ENCODE measurements at places on chromosomes 2 and 18.

- DNase-seq = peak; percentile 86
Measured at GRCh38 chr18:77147418-77147852, 14.9 kb upstream of the MBP start.

GRCh38 chr2:208179028-208179609 lies 10.7 kb downstream of the C2orf80 start:
- no peak for DNase-seq

- peak; percentile 51 for DNase-seq
Measured at GRCh38 chr18:49728542-49728941, 84.8 kb downstream of the ACAA2 start.

GRCh38 chr18:44149706-44150105 lies 531.0 kb upstream of the SETBP1 start:
- DNase-seq = peak; percentile 53

DNA sequence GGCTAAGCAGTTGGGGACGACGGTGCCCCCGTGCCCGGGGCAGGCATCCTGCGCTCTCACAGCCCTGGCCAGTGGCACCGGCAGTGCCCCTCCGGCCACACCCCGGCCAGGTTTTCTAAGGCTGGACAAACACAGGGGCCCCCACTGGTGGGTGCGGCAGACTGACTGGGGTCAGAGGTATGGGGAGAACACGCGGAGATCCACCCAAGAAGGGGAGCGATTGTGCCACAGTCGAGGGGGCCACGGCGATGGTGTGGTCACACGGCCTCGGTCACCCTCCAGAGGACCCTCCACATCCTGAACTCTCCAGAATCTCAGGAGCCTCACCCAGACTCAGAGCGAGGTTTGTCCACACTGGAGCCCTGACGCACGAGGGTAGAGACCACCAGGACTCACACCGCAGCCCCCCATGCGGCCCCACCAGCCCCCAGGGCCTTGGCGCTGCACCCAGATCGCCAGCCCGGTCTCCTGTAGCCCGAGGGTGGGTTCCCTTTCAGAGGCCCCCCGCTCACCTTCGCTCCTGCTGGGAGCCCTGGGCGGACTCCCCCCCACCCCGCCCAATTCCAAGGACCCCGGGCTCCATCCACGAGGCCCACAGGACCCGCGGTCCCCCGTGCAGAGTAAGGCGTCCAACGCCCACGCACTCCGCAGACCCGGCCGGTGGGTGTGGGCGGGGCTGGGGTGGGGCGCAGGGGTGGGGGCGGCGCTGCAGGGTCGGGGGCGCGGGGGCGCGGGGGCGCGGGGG lies 15.2 kb downstream of the PDCD1 start:
- DNase-seq = no peak

GRCh38 chr18:23301972-23302371 lies 151.1 kb upstream of the RIOK3 start:
- no peak for DNase-seq

- no peak for DNase-seq
Measured at GRCh38 chr18:58292638-58293037, 248.6 kb downstream of the NEDD4L start.

GRCh38 chr2:138615257-138615656 lies 113.7 kb downstream of the SPOPL start:
- no peak for DNase-seq

DNA sequence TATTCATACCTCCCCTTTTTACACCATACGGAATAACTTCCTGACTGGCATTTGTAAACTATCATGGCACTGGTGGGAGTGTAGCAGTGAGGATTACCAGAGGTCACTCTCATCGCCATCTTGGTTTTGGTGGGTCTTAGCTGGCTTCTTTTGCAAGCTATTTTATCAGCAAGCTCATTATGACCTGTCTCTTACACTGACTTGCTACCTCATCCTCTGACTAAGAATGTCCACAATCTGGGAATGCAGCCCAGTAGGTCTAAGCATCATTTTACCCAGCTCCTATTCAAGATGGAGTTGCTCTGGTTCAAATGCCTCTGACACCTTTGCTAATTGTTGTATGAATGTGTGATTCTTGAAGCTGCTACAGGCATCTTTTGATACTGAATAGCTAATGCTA lies 950.8 kb upstream of the SLC39A10 start:
- no peak for DNase-seq

DNA sequence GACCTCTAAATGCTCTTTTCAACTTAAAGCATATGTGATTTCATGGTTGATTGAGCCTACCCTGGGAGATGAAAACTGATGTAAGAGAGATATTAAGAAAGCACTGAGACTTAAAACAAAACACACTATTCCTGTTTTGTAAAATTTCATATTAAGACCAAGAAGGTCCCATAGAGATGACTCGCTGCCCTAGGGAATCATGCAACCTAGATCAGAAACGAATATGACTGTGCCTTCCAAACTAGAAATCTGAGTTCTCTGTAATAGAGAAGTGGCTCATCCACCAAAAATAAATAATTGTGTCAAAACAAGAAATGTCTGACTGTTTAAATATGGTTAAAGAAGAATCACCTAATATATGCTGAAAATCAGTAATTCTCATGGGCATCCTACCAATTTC lies 776.8 kb upstream of the SOX11 start:
- DNase-seq = no peak

DNA sequence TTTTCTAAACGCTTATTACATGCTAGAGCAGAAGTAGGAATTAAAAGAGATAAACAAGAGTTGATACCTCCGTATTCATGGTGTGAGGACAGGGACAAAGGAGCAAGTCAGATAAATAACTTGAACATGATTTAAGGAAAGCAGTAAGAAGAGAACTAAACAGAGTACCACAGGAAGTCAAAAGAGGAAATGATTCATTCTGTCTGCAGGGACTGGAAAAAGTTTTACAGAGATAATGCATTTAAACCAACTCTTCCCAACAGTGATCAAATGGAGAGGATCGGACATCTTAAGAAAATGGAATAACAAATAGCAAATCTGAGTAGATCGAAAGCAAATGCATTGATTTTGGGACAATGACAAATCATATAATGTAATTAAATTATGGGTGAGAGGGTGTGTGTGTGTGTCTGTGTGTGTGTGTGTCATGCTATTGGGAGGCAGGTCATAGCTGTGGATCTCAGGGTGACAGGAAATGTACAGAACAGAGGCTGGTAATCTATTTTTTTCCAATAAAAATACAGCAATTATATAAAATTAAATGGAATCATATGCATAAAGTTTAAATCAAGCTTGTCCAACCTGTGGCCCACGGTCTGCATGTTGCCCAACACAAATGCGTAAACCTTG lies 113.4 kb downstream of the MC4R start:
- peak; percentile 13 for DNase-seq

- peak; percentile 55 for DNase-seq
Measured at GRCh38 chr2:100042562-100042961, 99.8 kb downstream of the AFF3 start.

DNA sequence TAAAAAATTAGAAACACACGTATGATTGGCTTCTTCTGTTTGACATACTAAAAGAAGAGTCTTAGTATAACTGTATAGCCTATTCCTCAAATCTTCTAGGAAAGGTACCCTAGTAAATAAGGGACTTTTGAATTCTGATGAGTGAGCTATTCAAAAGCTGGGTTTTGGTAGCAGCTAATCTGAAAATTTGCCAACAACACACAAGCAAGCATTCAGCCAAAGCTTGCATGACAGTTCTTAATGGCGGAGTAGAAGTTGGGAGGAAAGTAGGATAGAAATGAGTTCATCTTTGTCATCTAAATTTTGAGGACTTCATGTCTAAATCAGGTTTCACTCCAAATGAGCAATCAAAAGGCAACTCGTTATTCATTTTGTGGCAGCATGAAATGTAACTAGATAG lies 813.0 kb downstream of the MBD2 start:
- no peak for DNase-seq

GRCh38 chr18:62566199-62566598 lies 43.4 kb downstream of the ZCCHC2 start:
- peak; percentile 83 for DNase-seq

GRCh38 chr2:42182654-42183308 lies 13.6 kb downstream of the EML4 start:
- DNase-seq = no peak

DNA sequence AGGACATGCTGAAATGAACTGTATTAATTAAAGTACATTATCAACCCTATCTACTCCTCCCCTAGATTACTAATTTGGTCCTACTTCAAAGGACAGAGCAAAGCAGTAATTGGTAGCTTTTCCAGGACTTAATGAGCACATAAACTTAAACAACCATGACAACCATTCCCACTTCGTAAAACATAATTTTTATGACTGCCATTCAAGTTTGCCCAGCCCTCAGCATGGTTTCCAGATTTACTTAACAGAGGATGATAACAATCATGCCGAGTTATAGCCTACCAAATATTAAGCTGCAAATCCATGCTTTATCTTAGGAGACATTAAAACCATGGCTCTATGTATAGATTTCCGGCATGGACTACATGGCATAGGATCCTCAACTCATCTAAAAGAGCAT lies 401.1 kb upstream of the CHAC2 start:
- no peak for DNase-seq

DNA sequence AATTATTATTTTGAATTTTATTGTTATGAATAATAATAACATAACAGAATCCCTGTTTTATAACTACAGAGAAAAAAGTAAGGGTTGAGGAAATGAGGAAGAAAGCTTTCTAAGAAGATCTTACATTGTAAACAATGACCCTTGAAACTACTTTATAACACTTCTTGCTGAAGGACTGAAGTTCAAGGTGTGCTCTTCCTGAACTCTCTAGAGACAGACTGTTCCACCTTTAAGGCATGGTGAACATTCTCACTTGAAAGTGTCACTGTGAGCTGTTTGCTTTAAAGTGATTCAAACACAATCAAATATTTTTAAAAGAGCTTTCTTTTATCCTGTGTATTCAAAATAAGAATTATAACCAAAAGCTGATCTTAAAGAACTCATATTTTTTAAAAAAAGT lies 131.5 kb downstream of the DNAH7 start:
- no peak for DNase-seq

- DNase-seq = peak; percentile 89
Measured at GRCh38 chr2:37890893-37891495, 34.1 kb upstream of the RMDN2 start.

GRCh38 chr18:24585996-24586566 lies 125.6 kb downstream of the HRH4 start:
- no peak for DNase-seq

GRCh38 chr2:217301142-217301925 lies 441.5 kb upstream of the TNP1 start:
- peak; percentile 35 for DNase-seq

- DNase-seq = no peak
Measured at GRCh38 chr2:235492850-235493344, 946 bp upstream of the AGAP1 start.

DNA sequence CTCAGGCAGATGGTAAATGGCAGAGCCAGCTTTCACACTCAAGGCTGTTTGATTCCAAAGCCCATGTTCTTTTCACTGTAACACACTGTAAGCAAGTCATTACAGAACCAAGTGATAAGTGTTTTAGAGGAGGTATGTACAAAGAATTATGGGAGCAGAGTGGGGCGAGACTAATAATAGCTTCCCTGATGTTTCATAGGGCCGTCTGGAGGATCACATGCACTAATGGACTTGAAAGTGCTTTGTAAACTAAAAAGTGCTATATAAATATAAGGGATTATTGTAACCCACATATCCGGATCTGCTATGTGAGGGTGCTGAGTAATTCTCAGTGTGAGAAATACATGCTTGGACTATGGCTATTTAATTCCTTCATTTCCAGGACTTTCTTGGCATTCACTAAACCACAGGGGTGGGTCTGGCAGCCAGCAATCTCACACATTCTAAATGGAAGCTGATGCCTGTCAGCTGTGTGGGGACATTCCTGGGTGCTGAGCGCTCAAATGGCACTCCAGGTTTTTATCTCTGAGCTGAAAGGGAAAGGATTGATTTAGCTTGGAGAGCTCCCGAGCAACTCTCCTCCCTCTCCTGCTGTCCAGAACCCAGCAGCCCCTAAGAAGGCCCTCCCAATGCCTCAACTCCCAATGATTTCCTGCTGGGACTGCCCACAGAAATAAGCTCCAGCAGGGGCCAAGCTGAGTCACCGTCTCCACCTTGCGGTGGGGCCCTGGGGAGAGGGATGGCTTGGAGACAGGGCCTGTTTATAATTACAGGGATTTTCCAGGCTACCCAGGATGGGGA lies 222.8 kb downstream of the SOX11 start:
- DNase-seq = no peak

GRCh38 chr18:56390626-56391025 lies 247.8 kb downstream of the TXNL1 start:
- DNase-seq = no peak

- DNase-seq = peak; percentile 47
Measured at GRCh38 chr2:136049991-136050920, 64.8 kb upstream of the DARS1 start.

- no peak for DNase-seq
Measured at GRCh38 chr2:150122871-150123613, 364.4 kb downstream of the RND3 start.

- no peak for DNase-seq
Measured at GRCh38 chr2:19881908-19882265, 19.9 kb downstream of the TTC32 start.

- DNase-seq = no peak
Measured at GRCh38 chr2:22153931-22154613, 1030.3 kb downstream of the TDRD15 start.

DNA sequence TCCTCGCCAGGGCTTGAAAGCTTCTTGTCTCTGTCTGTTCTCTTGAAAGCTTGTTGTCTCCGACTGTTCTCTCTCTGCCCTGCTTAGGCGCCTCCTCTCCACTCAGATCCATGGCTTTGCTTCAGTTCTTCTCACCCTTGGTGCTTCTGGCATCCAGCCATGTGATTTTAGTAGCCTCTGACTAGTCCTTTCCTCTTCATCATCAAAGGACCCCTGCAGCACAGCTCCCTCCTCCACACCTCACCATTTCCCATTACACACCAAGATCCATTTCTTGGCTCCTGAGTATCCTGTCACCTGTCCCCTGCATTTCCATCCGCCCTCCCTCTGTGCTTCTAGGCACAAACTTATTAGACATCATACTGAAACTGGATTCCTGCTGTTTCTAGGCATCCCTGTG lies 59.4 kb downstream of the ZNF236 start:
- no peak for DNase-seq

- DNase-seq = no peak
Measured at GRCh38 chr2:69166812-69167468, 154.0 kb downstream of the ANTXR1 start.

DNA sequence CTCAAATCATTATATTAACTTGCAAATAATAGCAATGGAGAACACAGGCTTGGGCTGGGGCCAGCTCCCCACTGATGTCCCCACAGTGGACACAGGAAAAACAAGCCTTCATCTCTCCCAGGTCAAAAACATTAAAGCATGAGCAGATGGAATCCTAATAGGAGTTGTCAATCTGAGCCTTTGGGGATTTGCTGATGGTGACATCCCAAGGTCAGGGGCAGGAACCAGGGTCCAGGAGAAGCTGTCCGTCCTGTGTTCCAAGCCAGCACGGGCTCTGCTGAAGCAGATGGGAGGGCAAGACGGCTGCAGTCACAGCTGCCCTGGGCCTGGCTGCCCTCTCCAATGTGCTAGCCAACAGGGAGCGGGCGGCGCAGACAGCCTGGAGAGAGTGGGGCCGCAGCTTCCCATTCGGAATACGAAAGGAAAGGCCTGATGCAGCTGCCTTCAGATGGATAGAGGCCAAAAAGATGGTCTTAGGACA lies 135.5 kb downstream of the NDUFA10 start:
- no peak for DNase-seq
